ENCODE measurements at places on chromosomes 3 and 15. TPM values are rescaled to one million over a fixed set of nuclear protein-coding genes. Genes with fewer than 3 reads are reported as not detected.
A peak's percentile ranks its signal among the peaks of the same experiment; 100 is the strongest.

DNA sequence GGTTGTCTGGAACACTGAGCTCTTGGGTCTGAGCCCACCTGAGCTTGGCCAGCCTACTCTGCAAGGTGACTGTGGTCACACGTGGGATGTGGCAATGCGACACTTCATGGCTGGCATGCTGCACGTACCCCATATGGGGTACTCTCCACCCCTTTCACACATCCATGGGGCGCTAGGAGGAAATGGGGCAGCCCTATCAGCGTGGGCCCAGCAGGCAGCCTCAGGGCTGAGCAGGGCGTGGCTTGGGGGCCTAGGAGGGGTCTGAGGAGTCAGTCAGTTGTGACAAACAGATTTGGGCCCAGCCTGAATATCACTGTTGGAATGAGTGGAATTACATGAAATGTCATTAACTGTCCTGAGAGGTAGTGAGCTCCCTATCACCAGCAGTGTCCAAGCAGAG, 82.3 kb upstream of the LINGO1 start:
- H3K4me3 ChIP-seq: no peak overlapping the region
- peaks cover 5% of the 10 kb centered on the region for H3K27me3 ChIP-seq
- no peaks in the 10 kb centered on the region for H3K4me1 ChIP-seq
- DNase-seq: no peak
- no peaks in the 10 kb centered on the region for H3K36me3 ChIP-seq

DNA sequence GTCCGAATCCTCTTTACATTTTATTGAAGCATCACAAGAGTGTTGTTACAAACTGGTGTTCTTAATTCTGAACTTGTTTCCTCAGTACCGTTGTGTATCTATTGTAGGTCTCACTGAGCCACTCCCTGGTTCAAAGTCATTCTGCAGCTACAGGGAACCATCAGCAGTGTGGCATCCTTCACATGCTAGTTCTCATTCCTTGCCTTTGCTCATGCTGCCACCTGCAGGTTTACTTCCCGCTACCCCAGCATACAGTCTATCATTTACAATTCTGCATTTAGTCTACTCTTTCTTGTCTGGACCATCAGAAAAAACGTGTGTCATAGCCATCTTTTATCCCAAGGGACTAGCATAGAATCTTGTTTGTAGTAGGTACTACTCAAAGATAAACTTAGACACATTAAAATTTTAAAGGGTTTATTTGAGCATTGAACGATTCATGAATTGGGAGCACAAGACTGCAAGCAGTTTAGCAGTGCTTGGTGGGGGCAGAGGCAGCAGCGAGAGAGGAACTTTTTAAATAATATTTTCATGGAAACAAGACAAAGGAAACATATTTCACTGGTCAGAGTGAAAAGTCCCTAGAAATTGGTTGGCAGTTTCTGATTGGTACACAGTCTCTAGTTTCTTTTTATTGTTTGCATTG, 402.1 kb downstream of the CADM2 start:
- DNase-seq: peak; percentile 35
- no peaks in the 10 kb centered on the region for H3K27me3 ChIP-seq
- H3K27ac ChIP-seq: no peak overlapping the region

DNA sequence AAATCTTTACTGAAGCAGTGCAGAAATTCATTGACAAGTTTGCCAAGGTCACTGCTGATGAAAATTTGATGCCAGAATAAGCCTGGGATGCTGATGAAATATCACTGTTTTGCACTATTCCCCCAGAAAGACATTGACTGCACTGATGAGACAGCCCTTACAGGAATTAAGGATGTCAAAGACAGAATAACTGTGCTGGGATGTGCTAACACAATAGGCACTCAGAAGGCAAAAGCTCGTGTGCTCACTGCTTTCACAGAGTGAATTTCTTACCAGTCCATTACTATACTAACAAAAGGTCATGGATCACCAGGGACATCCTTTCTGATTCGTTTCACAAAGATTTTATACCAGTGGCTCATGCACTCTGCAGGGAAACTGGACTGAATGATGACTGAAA, 69.4 kb downstream of the MCF2L2 start:
- no peaks in the 10 kb centered on the region for H3K36me3 ChIP-seq
- H3K27ac ChIP-seq: no peak overlapping the region
- H3K4me1 ChIP-seq: no peaks in the 10 kb centered on the region
- no peak overlapping the region for H3K4me3 ChIP-seq
- no peaks in the 10 kb centered on the region for H3K27me3 ChIP-seq
- DNase-seq: no peak

DNA sequence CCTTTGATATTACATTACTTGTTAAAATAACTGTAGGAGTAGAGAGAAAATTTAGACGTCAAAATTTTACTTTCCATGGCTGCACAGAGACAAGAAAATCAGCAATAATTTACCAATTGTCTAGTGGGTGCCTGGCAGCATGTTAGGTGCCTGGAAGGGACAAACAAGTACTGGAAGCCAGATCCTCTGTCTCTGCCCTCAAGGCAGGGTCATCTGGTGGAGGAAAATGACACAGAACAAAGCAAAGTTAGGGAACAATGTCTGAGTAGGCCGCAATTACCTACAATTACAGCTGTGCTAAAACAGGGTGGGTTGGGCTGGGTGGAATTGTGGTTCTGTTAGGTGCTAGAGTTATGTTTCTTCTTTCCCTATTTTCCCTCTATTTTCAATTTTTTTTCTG, 7.4 kb downstream of the CCDC174 start:
- no peak overlapping the region for H3K4me3 ChIP-seq
- H3K36me3 ChIP-seq: peaks cover 93% of the 10 kb centered on the region

DNA sequence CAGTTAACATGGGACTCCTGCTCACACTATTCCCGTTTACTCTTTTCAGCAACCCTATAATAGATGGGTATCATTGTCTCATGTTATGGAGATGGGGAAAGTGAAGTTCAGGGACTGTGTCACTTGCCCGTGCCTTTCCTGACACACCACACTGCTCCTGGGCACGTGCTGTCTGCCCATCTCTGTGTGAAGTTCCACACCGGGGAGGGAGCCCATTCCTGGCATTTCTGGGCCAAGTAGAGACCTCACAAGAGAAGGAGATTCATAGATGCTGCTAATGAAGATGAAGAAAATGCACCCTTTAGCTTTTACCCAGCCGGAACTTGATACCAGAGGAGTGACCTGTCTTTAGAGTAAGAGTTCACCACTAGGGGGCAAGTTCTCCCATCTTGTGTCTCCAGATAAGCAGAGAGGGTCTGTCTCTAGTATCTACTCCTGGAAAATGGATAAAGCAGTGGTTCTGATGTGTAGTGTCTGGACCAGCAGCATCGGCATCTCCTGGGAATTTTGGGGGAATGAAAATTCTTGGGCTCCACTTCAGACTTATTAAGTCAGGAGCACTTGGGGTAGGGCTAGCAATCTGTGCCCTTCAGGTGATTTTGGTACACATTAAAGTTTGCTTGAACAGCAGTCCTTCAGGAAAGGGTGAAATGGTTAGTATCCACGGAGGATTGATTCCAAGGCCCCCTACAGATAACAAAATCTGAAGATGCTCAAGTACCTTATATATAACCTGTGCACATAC, 2.0 kb upstream of the TOPBP1 start:
- no peaks in the 10 kb centered on the region for H3K27me3 ChIP-seq
- H3K36me3 ChIP-seq: no peaks in the 10 kb centered on the region
- H3K27ac ChIP-seq: no peak overlapping the region

GRCh38 chr3:135966271-135966961, 888 bp downstream of the PPP2R3A start:
- H3K4me1 ChIP-seq: peaks cover 18% of the 10 kb centered on the region
- no peaks in the 10 kb centered on the region for H3K36me3 ChIP-seq
- peak overlapping the region; percentile 94 for H3K27ac ChIP-seq
- peak overlapping the region; percentile 74 for H3K4me3 ChIP-seq

The SLC6A20 gene
- total RNA-seq: 0.13 TPM

DNA sequence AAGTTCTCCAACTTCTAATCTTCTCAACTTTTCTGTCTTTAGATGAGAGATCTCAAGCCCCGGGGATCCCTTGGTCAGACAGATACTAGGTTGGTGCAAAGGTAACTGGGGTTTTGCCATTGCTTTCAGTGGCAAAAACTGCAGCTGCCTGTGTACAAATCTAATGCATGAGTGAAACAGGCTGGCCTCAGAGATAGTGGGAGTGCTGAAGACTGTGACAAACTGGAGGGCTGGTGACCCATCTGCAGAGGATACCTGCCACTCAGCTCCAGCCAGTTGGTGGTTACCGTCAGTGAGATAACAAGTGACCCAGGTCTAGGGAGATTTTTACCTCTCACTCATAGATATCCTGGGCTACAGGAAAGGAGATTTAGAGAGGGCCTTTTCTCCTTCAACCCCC, 85.7 kb downstream of the RYR3 start:
- H3K36me3 ChIP-seq: no peaks in the 10 kb centered on the region
- DNase-seq: no peak
- H3K4me1 ChIP-seq: no peaks in the 10 kb centered on the region
- H3K4me3 ChIP-seq: no peak overlapping the region

DNA sequence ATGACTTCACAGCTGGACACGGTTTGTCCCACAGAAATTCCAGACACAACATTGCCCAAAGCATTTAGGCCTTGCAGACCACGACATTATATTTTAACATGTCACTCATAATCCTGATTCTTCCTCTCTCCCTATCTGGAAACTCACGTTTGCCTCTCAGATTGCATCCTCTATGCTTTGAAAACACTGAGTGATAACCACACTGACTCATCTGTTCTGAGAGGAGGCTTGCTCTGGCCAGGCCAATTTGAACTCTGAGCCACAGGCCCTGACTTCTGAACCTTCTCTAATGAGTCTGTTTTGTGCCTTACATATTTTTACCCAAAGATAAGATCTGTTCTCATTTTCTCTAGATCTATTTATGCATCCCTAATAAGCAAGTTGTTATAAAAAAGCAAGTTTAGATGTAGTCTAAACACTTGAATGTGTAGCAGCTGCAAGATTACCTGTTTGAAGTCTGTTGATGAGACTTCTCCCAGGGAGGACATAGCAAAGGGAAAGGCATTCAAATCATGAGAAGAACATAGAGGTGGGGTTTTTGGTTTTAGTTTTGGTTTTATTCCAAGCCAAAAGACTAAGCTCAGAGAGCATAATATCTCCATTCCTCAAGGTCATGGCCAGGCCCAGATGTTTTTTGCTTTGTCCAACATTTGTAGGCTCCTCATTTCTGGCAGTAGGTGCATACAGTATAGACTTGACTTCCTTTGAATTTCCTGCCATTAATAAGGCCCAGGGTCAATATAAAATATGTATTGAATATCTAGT, 234.4 kb upstream of the LRTM1 start:
- no peaks in the 10 kb centered on the region for H3K4me1 ChIP-seq
- no peaks in the 10 kb centered on the region for H3K27me3 ChIP-seq
- no peaks in the 10 kb centered on the region for H3K36me3 ChIP-seq
- H3K27ac ChIP-seq: no peak overlapping the region
- no peak overlapping the region for H3K4me3 ChIP-seq

DNA sequence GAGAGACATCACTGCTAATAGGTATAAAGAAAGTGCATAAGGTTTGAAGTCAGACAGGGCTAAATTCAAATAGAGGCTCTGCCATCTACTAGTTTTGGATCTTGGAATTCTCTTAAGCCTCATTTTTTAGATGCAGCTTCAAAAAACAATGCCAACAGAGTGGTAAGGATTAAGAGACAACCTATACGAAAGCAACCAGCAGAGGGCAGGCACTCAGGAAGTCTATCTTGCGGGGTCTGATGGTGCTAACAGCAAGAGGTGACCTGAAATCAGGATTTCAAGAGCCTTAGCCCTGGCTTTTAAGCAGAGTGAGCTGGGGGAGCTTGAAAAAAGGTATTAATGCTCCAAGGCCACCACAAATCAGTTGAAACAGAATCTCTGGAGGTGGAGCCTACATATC, 40.7 kb downstream of the LDHAL6B start:
- peak; percentile 62 for DNase-seq
- H3K4me1 ChIP-seq: no peaks in the 10 kb centered on the region
- H3K36me3 ChIP-seq: no peaks in the 10 kb centered on the region
- no peak overlapping the region for H3K27ac ChIP-seq
- no peaks in the 10 kb centered on the region for H3K27me3 ChIP-seq
- no peak overlapping the region for H3K4me3 ChIP-seq

The OSBPL10 gene
- 11.3 TPM for total RNA-seq

DNA sequence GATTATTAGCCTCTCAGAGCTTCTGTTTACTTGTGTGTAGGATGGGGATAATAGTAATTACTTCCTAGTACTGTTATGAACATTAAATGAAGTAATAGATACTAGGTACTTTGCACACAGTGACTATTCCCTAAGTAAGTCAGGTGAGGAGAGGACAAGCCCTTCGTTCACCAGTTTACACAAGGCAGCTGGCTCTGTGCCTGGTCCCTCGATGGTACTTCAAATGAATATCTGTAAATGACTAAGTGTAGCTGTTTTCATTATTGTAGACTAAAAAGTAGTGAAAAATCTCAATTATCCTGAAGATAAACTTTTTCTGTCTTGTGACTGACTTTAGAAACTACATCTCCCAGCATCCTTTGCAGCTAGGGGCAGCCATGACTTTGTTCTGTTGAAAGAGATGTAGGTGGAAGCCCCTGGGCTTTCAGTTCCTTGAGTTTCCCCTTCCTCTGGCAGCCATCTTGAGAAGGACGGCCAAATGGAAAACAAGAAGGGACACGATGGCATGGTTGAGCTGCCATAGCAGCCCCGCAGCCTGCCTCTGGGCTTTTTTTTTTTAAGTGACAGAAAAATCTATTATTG, 11.7 kb upstream of the WNT7A start:
- no peak overlapping the region for H3K27ac ChIP-seq
- no peak for DNase-seq
- no peaks in the 10 kb centered on the region for H3K4me1 ChIP-seq

Measured in adrenal gland (tissue), 19 donors.